NCI-H146 (cell line): ENCODE measurements at places on chromosomes 1 and 21.

DNA sequence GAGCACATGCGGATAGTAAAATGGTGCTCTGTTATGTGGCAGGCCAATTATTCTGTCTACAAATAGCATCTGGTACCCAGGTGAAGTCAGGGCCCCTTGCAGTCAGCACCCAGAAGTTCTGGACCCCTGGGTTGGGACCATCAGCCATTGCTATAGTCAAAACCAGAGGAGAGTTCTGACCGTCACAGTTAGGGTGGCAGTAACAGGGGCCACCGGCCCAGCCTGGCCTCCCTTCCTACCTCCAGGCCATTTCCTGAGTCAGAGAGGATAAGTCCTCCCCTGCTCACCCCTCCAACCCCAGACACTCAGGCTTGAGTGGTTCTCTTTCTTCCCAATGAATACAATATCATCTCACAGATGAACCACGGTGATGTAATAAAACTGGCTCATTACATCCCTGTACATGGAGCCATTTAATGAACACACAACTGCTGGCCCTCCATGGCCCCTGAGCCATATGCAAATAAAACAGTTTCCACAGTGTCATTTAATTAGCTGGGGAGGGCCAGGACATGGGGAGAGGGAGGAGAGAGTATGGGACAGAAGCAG lies 673.6 kb downstream of the MATN1 start:
- DNase-seq, result no peak

DNA sequence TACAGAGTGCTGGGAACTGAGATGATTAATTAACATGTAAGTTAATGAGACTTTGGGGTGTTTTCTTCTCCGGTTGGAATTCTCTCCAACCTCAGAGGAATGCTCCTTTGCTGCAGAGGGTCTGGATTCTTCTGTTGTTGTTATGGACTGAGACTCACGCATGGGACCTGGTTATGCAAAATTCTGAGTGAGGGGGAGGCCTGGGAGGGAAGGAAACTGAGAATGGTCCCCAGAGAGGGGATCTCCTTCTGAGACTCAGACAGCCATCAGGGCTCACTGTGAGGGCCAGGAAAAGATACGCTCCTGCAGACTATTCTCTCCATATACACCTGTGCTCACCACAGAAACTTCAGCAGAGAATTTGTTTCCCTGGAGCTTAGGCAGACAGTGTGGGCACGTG lies 56.3 kb downstream of the HTR6 start:
- DNase-seq, result no peak

- DNase-seq, result no peak
Measured at GRCh38 chr1:78664763-78665162, 15.1 kb downstream of the IFI44 start.

DNA sequence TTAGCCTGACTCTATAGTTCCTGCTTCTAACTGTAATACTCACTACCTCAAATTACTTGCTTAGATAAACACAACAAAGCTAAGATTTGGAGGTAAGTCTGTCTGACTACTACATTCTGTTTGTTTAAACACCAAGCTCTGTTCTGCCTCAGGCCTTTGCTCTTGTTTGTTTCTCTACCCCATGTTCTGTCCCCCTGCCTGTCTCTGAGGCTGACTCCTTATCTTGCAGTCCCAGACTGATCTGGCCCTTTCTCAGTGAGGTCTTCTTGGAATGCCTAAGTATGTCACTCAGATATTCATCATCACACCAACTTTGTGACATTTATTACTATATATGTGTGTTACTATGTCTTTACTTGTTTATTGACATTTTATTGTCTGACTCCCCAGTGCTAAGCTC lies 425.5 kb downstream of the LMO4 start:
- DNase-seq, result no peak

GRCh38 chr1:22760455-22760854 lies 49.8 kb downstream of the EPHB2 start:
- no peak for DNase-seq

DNA sequence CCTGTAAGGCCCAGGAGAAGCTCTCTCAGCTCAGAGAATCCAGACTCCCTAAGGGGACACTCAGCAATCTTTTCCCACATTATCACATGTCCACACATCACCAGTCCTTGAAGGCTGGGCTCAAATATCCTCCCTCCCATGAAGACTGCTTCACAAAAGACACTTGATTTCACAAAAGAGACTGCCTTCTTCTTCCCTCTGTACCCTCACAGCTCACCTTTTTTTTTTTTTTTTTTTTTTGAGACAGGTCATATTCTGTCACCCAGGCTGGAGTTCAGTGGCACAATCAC lies 1.5 kb downstream of the CD58 start:
- DNase-seq, result no peak
